Femur (tissue), 1 donor: ENCODE measurements at places on chromosomes 6 and 20.

GRCh38 chr20:63411898-63412631, 50.9 kb upstream of the CHRNA4 start:
- DNase-seq, result peak; percentile 48

GRCh38 chr20:54173653-54174456, at the start of gene CYP24A1:
CYP24A1 (minus strand) TSS chr20:54173986; CDS start chr20:54173579, 407 bp downstream.
- no peak for DNase-seq

- DNase-seq, result peak; percentile 93
Observed at GRCh38 chr6:128882991-128883611, at the start of gene LAMA2. LAMA2 (plus strand) TSS chr6:128883138; CDS start chr6:128883246, 108 bp downstream.

GRCh38 chr6:33434961-33435360, 15.1 kb downstream of the SYNGAP1 start:
- DNase-seq, result no peak

DNA sequence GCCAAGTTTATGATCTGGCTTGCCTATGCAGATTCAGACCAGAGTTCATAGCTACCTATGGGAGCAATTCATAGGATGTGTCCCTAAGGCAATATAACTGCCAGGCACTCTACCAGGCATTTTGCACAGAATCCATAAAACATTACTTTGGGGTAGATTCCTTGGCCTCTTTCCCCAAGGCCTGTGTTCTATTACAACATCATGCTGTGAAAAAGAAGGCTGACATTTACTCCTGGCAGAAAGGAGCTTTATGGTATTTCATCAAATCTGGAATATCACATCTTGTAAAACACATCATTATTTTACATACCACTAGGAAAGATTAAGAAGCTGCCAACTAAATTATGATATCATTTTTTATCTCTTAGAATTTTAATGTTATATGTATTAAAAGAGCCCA, 287.0 kb upstream of the MARCKS start:
- DNase-seq, result no peak

GRCh38 chr20:3990716-3991115, 24.6 kb downstream of the RNF24 start:
- DNase-seq, result no peak

- DNase-seq, result no peak
Observed at GRCh38 chr6:167762259-167762962, 64.3 kb upstream of the AFDN start.

GRCh38 chr6:20447157-20447556, 45.5 kb downstream of the E2F3 start:
- no peak for DNase-seq

DNA sequence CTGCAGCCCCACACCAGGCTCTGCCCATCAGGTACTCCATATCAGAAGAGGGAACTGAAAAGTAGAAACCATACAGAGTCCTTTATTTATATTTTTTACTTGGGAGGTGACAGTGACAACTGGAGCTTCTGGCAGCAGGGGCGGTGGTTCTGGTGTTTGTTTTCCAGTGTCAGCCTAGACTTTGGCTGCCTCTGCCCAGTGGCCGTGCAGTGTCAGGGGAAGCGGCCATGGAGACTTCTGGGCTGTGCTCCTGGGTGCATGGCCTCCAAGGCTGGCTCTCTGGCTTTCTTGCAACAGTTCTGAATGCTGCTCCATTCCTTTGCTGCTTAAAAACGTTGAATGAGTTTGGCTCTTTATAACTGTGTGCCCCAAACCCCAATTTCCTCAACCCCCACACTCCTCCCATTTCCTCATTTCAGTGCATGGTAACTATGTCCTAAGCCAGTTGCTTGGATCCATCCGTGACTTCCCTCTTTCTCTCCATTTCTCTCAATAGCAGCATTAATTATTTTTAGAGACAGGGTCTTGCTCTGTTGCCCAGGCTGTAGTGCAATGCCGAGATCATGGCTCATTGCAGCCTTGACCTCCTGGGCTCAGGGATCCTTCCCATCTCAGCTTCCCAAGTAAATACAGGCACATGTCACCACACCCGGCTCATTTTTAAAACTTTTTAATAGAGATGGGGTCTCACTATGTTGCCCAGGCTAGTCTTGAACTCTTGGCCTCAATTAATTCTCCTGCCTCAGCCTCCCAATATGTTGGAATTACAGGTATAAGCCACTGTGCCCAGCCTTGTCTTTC, 141.1 kb upstream of the SGK1 start:
- DNase-seq, result no peak

DNA sequence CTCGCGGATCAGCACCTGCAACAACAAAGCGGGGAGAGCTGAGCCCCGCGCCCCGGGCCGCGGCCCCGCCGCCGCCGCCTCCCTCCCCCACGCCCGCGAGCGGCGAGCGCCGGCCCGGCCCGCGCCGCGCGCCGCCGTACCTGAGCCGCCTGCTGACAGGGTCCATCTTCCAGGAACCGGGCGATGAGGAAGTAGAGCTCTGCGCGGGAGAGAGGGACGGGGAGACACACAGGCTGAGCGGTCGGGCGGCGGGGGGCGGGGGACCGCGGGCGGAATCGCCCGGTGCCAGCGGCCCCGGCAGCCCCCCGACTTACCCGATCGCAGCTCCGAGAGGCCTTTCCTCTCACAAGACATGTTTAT, 359 bp downstream of the PHIP start:
- DNase-seq, result no peak

DNA sequence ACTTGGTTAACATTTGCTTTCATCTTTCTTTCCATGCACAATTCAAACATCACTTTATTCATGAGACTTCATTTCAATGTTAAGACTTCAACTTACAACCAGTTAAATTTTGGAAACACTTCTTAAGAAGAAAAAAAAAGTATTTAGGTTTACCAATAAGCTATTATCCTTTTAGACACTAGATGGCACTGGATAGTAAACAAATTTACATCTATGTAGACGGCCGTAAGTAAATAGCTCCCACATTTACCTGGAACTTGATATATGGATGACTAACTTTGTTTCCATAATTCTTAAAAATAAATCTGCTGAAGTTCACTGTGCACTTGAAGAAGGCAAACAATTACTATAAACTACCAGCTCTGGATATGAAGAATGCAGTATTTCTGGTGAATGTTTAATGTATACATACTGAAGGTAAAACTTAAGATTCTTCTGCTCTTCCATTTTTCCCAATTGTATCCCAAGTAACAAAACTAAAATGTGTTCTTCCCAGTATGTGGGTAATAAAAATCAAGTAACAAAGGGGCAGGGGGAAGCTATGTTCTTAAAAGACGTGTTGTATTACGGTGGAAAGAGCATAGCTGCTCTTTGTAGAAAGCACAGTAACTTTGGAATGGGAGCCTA, 130.6 kb upstream of the C6orf118 start:
- DNase-seq, result no peak

GRCh38 chr20:58832457-58832856, 18.2 kb downstream of the GNAS-AS1 start:
- no peak for DNase-seq

- DNase-seq, result no peak
Observed at GRCh38 chr20:43560974-43561373, 2.1 kb downstream of the SGK2 start.

DNA sequence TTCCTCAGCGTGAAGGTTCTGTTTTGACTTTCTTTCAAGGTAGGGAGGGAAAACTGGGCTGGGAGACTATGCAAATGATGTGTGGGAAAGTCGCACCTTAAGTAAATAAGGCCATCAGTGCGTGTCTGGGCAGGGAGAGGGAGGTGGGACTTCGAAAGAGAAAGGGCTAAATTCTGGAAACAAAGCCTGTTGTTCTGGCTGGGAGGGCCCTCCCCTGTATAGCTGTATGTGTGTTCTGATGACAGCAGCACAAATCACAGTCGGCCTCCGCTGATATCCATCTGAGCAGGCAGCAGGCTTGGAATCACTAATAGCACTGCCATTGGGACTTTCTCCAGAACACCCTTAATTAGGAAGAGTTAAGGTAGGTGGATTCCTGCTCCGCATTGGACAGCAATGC, 19.2 kb downstream of the JAG1 start:
- no peak for DNase-seq

GRCh38 chr6:164692772-164693510, 616.5 kb downstream of the C6orf118 start:
- no peak for DNase-seq

DNA sequence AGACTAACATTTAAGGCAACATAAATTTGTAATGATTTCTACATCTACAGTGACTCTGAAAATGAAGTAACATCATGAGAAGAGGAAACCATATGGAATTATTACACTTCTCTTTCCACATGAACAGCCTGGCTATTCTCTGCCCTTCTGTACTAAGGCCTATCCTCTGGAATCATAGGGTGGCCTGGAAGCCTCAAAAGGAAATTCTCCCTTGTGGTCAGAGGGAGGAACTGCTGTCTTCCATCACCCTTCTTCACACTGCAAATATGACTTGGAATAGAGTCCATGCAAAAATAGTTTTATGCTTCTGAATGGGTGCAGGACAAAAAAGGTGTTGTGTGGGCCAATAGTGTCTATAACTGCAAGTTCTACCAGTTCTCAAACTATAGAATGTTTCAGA, 44.6 kb upstream of the SH3BGRL2 start:
- no peak for DNase-seq

DNA sequence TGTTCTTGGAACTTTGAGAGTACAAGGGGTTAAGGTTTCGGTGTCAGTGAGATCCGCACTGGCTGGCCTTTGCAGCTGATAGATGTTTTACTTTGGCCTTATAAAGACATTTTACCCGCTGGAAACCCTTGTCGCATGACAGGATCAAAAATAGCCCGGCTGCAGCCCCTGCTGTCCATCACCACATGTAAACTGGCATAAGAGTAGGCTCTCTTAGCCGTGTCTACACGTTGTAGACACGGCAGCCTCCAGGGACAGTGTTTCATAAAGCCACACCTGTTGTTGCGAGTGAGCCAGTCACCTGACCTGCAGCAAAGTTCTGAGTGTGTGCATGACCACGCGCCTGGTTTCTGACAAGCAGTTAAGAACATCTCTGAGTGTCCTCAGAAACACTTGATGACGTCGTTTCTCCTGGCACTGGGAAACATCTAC, 8.5 kb downstream of the RBM24 start:
- peak; percentile 66 for DNase-seq

DNA sequence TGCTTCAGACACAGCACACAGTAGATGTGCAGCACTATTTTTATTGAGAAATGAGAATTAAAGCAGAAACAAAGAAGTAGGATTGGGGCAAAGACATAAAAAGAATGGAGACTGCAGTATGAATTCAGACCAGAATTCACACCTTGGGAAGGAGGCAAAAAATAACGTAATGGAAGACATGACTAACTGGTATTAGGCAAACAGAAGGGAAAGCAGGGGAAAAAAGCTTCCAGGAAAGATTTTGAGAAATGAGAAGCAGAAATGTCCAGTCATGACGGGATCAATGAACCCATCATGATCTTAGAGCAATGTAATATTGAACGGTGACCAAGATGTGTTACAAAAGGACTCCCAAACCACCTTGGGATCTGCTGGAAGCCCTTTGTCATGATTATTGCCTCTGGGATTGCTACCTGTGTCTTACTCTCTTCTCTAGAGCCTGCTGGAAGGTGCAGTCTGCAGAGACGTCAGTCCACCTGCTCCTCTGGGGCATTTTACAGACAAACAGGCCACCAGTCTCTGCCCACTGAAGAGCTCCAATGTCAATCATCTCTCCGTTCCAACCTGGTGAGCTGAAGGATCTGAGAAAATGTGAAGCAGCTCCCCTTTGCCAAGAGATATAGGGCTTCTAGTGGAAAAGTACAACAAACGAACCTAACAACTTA, 8.7 kb downstream of the NUDT3 start:
- no peak for DNase-seq

- DNase-seq, result peak; percentile 89
Observed at GRCh38 chr6:3251462-3252314, 7.1 kb upstream of the PSMG4 start.

- DNase-seq, result no peak
Observed at GRCh38 chr6:134706806-134707205, 243.1 kb downstream of the ALDH8A1 start.

GRCh38 chr6:28377879-28378278, 21.7 kb downstream of the ZSCAN12 start:
- DNase-seq, result no peak

DNA sequence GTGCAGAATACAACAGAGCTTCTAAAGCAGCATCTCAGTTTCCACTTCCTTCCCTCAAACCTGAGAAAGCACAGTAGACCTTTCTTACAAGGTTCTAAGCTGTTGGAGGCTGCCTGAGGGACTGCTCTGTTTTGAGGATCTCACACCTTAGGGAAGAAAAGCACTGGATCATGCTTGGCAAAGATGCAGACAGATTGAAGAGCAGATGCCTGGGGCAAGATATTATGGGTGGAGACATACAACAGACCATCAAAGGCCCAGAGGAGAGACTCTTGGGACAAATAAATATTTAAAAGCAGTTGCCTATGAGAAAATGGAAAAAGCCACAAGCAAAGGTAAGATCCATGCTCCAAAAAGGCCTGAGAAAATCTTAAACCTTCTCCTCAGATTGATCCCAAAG, 6.2 kb downstream of the ZNF337 start:
- DNase-seq, result no peak

- no peak for DNase-seq
Observed at GRCh38 chr6:2047855-2048254, 197.6 kb downstream of the GMDS start.

DNA sequence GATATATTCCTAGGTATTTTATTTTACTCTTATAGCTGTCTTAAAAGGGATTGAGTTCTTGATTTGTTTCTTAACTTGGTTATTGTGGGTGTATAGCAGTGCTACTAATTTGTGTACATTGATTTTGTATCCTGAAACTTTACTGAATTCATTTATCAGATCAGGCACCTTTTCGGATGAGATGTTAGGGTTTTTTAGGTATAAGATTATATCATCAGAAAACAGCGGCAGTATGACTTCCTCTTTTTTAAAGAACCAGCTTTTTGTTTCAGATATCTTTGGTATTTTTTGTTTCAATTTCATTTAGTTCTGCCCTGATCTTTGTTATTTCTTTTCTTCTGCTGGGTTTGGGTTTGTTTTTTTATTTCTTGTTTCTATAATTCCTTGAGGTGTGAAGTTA, 382.4 kb upstream of the ADGRB3 start:
- no peak for DNase-seq

- peak; percentile 81 for DNase-seq
Observed at GRCh38 chr20:1802385-1803060, 92.7 kb upstream of the SIRPA start.

DNA sequence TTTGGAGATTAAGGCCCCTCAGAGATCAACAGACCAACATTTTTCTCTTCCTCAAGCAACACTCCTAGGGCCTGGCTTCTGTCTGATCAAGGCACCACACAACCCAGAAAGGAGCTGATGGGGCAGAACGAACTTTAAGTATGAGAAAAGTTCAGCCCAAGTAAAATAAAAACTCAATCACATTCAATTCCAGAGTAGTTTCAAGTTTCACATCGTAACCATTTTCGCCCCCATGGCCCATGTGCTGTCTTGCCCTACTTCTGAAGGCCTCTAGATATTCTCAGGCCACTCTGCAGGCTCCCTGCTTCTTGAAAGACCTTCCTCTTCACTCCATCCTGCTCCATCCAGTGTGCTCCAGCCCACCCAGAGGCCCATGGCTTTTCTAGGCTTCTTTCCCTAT, 4.2 kb downstream of the IL17A start:
- DNase-seq, result no peak

DNA sequence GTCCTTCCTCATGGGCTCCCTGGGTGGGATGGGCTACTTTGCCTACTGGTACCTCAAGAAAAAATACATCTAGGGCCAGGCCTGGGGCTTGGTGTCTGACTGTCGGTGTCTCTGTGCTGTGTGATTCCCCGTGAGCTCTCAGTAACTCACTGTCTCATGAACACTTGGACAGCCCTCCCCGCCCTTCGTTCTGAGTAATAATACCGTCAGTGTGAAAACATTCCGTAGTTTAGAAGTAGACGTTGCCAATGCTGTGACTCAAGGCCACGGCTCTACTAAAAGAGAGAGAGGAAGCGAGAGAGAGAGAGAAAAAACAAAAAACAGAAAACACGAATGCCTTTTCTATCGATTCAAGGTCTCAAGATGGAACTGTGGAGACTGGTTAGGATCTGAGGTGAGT, 31.8 kb downstream of the FITM2 start:
- DNase-seq, result no peak
